ENCODE measurements at places on chromosomes 4 and X.

DNA sequence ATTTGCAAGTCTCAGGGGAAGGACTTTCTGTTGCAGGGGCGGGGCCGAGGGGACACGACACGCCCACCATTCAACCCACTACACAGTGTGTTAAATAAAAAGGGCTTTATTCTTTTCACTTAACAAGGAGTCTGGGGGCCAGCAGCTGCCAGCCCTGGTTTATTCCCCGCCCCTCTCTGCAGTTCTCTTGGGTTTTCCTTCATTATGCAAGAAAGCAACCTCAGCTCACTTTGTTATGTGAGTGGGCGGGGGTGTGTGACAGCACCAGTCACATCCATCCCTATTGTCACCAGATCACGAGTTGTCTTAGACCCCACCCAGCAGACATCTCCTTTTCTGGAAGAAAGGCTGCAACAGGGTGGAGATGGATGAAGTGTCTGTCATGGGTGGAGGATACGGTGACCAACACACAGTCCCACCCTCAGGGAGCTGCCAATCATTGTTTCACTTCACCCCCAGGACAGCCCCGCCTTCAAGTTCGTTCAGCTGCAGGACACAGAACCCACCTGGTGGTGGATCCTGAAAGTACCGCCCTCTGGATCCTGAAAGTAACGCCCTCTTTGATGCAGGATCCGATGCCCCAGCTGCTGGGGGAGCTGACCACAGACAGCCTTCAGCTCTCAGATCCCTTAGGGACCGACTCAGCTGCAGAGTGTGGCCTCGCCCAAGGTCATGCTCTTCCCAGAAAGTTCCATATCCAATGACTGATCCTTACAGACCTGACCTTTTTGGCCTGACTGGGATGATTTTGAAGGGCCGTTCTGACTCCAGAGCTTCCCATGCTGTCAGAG, 79.6 kb downstream of the SMIM20 start:
- no peak for DNase-seq

- DNase-seq: no peak
Measured at GRCh38 chr4:176799653-176800052, 6.9 kb upstream of the VEGFC start.

GRCh38 chrX:72115380-72115779, 16.3 kb downstream of the RTL5 start:
- no peak for DNase-seq

- peak; percentile 30 for DNase-seq
Measured at GRCh38 chrX:140141444-140142029, 176.2 kb upstream of the CXorf66 start.

- DNase-seq: no peak
Measured at GRCh38 chrX:153632595-153632946, 14.4 kb upstream of the DUSP9 start.

DNA sequence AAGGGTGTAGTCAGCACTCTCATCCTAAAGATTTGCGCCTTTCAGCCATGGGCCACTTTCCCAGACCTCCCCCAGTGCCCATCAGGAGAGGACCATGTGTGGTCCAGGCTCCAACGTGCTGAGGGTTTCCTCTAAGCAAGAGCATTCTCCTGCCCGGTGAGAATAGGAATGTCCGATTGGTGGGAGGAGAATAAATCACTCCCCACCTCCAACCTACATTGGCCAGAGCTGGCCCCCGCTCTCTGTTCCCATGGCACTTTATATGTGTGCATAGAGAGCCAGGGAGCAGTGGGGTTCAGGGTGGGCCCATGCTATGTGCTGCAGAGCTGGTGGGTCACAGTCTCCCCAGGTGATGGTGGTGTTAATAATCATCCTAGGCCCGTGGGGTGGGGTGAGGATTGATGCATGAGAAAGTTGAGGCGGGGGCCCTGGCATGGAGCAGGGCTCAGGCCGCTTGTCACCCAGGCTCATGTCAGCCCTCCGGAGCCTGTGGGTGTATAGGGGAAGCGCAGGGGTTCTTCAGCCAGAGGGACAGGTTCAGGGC, 6.8 kb upstream of the SORCS2 start:
- DNase-seq: no peak

DNA sequence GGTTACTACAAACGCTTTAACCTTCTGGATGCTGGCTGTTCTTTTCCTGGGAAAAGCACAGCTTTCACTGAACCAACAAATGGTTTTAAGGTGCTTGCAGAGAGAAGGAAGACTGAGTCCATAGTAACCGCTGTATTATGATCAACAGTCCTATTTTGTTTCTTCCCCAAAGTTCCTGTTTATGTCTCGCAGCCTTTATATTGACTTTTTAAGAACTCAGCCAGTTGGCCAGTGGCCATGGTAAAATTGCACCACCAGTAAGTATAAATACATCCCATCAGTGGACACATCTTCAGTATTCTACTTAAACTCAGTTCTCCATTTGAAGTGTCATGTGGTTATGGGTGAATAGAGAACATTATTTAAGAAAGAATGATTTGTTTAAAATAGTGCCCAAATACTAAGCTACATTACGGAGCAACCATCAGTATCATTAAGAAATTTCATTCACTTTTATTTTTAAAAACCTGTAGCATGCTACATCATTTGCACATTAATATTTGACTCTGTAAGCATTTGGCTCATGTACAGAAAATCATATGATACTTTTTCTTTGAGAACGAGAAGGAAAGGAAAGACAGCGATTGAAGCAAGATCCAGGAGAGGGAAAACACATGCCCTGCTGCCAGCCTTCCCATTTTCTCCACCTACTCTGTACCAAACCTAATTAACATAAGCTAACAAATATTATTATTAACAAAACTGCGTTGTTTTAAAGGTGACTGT, 287.0 kb downstream of the ARHGAP24 start:
- DNase-seq: no peak

DNA sequence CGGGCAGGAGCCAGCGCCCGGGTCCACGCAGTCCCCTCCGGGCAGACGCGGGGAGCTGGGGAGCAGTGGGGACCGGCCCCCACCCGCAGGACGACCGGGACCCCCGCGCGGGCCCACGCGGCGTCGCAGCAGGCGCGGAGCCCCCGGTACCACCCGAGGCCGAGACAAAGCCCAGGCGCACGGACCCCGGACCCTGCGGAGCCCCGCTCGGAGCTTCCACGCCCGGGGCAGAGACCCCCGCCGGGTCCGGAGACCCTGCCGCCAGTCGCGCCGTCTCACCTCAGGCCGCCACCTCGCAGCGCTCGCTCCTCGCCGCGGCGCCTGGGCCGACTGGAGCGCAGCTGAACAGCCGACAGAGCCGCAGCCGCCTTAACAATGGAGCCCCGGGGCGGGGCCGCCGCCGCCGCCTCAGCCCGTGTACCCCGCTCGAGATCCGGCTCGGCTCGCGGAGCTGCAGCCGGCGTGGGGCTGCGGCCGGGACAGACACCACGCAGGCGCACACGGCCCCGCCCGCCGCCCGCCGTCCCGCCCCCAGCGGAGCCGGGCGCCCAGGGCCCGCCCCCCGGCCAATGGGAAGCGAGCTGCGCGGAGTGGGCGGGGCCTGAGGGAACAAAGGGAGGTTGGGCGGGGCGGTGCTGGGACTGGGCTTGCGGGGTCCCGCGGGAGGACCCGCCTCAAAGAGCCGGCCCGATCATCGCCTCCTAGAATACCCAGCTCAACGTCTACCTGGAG, at the start of gene AFAP1:
Gene AFAP1 (minus strand): TSS at position 485 of the 732 bp plus-strand sequence. CDS start 67,783 bp downstream, outside the sequence.
- DNase-seq: no peak

DNA sequence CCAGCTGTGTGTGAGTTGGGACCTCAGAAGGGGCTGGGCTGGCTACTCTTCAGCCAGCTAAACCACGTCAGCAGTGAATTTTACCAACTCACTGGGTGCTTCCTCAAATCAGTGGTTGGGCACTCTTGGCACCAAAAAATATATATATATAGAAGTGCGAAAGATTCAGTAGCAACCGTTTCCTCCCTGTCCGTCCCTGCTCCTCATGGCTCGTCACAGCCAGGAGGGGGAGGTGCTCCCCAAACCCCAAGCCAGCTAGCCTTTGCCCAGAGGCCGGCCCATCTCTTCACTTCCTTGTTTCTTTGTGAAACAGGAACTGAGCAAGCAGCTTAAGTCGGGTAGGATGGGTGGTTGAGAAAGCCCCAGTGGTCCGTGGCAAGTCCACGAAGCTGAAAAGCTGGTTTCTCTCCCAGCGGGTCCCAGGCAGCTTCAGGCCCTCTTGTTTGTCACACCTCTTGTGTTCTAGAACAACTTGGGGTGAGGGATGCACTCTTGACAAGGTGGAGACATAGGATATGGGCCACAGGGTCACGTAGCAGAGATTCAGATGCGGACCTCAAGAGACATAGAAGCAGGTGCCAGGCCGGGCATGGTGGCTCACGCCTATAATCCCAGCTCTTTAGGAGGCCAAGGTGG, 6.8 kb upstream of the SASH3 start:
- peak; percentile 71 for DNase-seq

DNA sequence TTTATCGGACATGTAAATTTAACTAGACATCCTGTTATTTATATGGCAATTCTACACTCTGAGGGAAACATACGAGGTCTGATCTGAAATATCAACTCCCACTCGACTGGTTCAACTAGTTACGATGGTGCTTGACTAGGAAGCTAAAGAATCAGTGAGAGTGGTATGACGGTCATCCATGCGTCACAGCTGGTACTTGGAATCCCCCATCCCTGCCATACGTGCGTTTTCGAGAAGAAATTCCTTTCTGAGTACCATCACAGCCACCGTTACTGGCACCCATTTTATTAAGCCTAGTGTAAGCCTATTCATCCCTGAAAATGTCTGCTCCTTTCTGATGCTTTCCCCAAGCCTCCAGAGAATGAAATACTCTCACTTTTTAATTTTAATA, 695 bp upstream of the PIGA start:
- DNase-seq: no peak

DNA sequence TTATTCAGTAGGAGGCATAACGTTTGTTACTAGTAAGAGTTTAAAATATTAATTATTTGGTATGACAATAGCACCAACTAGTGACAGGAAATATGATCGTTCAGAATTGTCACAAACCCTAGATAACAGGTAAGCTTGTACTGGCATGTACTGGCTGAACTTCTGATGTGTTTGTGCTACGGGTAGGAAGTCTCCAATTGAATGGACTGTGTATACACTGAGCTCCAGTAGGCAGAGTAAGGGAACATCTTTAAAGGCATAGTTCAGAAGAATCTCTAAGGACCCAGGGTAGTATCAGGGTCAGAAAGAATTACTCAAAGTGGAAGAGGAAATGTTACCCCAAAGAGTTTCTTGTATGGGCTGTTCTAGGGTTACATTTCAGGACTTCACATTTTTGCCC, 230.4 kb downstream of the EDA2R start:
- DNase-seq: no peak

DNA sequence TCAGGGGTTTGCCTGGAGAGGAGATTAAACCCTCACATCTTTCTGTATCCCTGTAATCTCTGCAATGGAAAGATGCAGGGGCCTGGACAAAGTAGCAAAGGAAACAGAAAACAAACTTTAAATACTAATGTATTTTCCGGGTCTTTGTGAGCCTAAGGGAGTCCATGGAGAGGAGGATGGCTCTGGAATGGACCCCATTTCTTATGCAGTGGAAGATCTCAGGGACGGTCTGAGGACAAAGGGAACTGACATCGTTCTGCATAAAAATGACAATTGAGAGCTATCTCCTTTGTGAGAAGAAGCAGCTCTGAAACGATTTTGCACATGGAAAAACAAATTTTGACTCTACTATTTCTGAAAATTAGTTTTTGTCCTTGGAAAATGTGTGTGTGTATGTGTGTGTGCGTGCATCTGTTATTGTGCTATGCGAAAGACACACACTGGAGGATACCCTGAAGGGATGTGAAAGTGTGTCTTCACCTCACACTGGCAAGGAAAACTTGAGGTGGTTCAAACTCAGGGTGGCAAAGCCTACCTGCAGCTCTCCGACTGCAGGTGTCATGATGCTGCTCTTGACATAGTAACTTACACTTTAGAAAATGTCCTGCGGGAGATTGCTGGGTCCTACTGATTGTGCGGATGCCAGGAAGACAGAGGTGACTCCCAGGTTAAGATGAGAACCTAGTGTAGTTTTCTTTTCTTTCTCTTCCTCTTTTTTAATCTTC, 126.4 kb upstream of the JADE1 start:
- DNase-seq: no peak

GRCh38 chr4:56272003-56272402, 115.3 kb downstream of the AASDH start:
- DNase-seq: no peak

- no peak for DNase-seq
Measured at GRCh38 chrX:68365341-68365740, 68.0 kb downstream of the OPHN1 start.

DNA sequence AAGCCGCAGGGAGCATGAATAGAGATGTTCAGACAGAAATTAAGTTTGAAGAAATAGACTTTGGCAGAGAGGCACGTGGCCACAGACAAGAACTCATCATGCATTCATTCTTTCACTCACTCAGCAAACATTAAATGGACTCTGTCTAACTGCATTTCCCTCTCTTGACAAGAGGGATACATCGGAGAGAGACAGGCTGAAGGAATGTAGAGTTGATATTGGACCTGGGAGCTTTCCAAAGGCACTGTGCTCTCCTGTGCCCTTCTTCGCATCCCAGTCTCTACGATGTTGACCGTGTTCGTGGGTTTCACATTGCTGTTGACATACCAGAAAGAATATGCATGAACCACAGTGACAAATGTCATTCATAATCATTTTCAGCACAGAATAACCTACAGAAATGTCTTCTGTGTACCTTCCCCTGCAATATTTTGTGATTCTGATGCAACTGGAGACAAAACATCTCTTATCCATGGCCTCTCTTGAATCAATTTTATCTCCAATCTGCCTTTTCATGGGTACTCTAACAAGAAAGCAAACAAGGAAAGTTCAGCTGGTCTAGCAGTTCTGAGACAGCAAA, 34.7 kb upstream of the CD99 start:
- no peak for DNase-seq

DNA sequence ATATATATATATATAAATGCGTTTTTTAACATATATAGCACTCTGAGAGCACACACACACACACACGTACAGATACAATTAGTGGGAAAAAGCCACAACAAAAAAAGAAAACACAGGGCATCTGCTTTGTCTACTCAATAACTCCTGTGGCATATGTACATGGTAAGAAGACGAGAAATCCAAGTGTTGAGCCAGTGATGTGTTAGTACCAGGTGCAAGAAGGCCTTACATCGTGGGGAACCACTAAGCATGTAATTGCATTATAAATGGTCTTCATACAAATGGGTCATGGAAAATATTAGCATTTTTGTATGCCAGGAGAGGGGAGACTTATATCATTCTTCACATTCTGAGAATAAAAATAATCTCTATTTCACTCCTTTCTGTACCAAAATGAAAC, 62.7 kb upstream of the FAM47B start:
- no peak for DNase-seq

GRCh38 chr4:41297832-41298231, 41.1 kb downstream of the UCHL1 start:
- DNase-seq: no peak

GRCh38 chr4:7055111-7055989, 12.2 kb downstream of the TADA2B start:
- no peak for DNase-seq

All from HL-60 (cell line).